ENCODE measurements at places on chromosomes 1 and 21.
A peak's percentile ranks its signal among the peaks of the same experiment; 100 is the strongest.

DNA sequence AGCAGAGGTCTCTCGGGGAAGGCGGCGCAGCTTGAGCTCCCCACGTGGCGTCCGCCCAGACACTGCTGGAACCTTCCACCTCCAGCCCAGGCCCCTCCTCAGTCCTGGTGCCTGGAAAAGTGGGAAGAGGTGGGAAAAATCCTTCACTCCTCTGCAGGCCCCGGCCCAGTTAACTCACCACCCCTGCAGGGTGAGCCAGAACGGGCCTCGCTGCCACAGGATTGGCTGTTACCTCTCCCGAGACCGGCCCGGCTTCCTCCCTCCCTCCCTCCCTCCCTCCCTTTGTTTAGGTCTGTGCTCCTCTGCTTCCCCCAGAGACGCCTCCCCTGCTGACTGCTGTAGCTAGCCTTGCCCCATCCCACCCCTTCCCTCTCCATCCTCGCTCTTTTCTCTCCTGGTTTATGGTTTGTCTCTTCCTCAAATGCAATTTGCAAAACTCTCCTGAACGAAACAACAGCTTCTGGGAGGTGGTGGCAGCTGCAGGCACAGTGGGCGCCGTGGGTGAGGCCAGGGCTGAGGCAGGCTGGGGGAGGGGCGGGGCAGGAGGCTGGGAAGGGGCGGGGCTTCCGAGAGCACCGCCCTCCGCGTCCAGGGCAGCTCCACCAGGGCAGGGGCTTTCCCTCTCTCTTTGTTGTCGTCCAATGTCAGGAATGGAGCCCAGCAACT is 6.5 kb downstream of the CAPN9 start:
- no peak for DNase-seq

- DNase-seq: no peak
Observed at GRCh38 chr1:200737647-200738291, 924 bp upstream of the CAMSAP2 start.

DNA sequence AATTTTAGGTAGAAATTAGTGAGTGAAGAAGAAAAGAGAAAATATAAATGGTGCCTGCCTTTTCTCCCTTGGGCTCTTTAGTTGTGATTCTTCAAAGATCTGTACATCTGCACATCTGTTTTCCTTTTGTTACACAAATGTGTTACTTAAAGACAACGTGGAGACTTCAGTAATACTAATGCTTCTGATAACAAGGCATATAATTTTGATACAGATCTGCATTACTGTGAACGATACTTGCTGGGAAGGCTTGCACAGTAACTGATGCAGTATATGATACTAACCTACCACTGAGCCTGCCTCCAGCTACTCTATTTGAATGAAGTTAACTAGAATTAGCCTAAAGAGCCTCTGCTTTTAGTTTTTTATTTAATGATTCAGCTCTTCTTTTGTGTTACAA is 244.6 kb downstream of the COL11A1 start:
- DNase-seq: no peak

DNA sequence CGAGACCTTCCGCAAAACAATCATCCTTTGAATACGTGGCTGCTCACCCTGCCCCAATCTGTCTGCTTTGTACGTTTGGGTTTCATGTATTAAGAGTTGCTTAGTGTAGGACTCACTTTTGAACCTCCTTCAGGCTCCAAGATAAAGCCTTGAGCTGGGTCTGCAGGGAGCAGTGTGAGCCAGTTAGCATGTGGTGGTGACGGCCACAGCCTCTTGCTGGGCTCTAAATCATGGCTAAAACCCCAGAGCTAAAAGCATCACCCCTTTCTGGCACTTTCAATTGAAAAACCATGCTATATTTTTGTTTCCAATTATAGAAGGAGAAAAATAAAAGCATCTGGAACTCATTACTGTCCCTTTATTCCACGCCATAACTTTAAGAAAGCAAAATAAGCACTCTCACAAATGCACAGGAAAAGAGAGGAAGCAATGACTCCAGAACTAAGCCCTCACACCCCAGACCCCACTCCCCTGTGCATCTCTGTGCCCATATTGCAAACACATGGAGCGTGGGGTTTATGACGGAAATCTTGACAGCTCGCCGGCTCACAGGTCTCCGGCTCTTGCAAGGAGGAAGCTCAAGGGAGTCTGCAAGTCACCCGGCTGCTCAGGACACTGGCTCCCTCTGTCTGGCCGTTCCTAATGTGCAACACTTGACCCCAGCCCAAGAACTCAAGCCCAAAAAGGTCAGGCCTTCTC is 135.5 kb downstream of the MIS18A start:
- DNase-seq: no peak

DNA sequence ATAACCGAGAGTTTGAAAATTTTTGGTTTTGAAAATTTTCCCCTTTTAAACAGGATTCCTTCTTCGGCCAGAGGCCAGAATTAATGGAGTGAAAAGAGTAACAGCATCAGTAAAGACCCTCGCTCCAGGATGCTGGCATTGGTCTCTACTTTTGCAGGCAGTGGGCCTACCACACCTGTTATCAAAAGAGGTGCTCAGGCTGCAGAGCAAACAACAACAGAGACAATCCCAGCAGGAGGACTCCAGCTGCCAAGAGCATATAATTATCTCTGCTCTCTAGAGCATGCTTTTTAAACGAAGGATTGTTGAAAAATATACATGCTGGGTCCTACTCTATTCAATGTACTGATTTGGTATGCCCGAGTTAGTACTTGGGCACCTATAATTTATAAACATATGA is 1048.5 kb downstream of the PLA2G4A start:
- DNase-seq: no peak

GRCh38 chr1:93608187-93609109 is 73.2 kb downstream of the BCAR3 start:
- no peak for DNase-seq

GRCh38 chr21:16993416-16994038 is 519.3 kb upstream of the CXADR start:
- no peak for DNase-seq

- DNase-seq: no peak
Observed at GRCh38 chr1:174892016-174892415, 107.7 kb upstream of the CACYBP start.

DNA sequence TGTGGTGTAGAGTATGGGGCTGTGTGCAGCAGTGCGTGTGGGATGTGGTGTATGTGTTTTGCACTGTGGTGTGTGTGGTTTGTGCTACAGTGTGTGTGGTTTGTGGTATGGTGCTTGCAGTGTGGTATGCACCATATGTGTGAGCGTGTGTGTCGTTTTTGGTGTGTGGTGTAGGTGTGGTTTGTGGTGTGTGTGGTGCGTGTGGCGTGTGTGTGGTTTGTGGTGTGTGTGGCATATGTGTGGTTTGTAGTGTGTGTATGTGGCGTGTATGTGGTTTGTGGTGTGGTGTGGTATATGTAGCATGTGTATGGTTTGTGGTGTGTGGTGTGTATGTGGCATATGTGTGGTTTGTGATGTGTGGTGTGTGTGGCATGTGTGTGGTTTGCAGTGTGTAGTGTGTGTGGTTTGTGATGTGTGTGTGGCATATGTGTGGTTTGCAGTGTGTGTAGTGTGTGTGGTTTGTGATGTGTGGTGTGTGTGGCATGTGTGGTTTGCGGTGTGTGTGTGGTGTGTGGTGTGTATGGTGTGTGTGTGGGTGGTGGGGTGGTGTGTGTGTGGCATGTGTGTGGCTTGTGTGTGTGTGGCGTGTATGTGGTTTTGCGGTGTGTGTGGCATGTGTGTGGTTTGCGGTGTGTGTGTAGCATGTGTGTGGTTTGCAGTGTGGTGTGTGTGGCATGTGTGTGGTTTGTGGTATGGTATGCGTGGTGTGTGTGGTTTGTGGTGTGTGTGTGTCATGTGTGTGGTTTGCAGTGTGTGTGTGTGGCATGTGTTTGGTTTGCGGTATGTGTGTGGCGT is 53.5 kb upstream of the TRAPPC10 start:
- DNase-seq: no peak

DNA sequence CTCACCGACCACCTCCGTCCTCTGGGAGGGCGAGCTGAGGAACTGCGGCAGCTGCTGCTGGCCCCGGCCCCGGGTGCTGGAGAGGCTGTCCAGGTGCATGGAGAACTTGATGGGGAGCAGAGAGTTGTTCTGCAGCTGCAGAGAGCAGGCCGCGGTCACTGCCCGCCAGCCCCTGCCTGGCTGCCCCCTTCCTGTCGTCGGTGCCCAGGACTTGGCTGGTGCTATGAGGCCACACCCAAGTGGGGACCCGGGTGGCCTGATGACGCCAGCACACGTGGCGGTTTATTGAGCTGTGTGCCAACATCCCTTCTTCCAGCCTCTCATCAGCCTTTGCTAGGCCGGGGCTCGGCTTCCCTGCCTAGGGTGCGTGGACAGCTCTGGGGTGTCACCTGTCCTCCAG is 5.3 kb upstream of the TMEM52 start:
- DNase-seq: no peak

DNA sequence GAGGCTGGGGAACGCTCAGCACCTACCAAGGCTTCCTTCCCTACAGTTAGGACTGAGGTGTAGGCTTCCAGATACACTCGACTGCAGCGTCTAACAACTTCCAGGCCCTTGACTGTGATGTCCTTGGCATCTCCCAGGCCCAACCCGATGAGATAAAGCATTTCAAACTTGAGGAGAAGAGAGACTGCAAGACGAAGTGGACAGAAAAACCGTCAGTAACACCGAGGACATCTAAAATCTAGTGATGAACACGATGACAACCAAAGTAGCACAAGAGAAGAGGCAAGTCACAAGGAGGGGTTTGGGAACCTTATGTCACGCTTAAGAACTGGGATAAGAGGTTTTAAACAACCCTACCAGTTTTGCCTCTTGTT is 314 bp downstream of the DPH5 start:
- no peak for DNase-seq

GRCh38 chr1:226738995-226739695 is at the start of gene ITPKB:
Gene ITPKB, minus strand, starts transcription at chr1:226739282. Its CDS starts 1,824 bp downstream, at chr1:226737458.
- DNase-seq: peak; percentile 62

DNA sequence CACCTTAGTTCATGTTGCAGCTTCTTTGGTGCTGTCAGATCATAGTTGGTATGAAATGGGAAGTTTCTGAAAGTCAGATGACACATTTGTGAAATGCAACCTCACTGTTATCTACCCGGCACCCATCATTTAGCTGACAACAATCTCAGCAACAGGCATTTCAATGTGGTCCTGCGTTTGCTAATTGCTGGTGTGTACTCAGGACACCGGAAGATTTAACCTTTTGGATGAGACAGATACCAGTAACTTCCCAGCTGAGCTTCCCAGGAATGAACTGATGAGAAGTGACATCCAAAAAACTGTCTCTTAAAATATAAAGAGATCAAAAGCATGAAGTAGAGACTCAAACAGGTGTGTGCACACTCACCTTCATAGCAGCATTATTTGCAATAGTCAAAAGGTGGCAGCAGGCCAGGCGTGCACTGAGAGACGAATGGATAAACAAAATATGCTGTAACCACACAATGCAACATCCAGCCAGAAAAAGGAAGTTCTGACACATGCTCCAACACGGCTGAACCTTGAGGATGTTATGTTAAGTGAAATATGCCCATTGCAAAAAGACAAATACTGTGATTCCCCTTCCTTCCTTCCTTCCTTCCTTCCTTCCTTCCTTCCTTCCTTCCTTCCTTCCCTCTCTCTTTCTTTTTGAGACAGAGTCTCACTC is 7.9 kb upstream of the CLDN14 start:
- no peak for DNase-seq

DNA sequence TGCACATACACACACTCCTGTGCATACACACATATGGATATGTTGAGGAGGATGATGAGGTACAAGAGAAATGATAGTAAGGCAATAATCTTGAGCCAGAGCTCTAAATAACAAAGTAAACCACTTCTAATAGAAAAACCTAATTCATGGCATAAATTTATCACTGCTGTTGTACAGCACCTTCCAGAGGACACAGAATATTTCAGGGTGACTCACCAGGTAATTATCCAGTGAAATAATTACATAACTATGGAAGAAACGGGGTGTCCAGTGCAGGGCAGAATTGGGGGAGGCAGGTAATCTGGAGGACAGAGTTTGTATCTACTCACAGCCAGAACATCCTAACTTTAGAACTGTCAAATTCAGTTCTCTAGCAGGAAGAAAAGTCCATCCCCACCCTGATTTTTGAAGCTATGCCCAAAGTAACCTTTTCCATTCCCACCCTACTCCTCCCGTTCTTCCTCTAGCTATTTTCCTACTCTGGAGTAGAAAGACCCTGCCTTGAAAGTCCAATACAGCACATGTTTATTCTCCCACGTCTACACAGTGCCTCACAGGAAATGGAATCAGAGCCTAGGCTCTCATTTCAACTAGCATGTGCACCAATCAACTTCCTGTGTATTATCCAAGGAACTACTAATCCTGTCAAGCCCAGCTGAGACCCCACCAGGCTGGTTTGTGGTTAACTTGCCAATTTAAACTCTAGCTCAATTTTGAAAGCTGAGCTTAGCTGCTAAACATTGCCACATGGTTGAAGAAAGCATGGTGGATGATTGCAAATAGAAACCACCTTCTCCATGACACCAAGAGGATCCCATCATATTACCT is 96.6 kb downstream of the PTPN14 start:
- no peak for DNase-seq

DNA sequence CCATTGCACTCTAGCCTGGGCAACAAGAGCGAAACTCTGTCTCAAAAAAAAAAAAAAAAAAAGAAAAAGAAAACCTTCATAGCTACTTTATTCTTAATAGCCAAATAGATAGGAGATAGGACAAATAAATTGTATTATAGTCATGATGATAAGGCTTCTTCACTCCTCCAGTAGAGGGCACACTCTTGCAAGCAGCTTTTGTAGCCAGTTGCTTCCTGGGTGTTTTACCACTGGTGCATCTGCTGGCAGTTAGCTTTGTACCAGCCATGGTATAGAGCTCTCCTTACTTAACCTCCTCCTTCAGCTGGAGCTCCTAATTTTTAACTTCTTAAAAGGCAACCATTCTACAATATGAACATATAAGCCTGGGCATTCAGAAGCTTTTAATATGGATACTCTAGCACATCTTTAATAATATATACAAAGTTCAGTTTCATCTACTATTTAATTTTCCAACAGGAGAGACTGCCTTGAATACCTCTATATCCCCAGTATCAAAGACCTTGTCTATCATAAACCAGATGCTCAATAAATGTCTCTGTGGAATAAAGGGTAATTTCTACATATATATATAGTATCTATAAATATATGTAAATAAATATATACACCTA is 35.8 kb downstream of the EVI5 start:
- DNase-seq: no peak

DNA sequence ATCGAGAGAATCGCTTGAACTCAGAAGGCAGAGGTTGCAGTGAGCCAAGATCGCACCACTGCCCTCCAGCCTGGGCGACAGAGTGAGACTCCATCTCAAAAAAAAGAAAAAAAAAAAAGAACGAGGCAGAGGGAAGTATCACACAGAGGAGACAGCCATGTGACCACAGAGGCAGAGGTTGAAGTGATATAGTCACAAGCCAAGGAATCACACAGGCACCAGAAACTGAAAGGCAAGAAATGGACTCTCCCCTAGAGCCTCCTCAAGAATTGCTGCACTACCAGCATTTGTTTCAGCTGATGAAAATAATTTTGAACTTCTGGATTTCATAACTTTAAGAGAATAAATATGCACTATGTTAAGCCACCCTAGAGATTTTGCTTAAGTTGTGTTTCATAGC is 459.6 kb downstream of the PTPRC start:
- no peak for DNase-seq

GRCh38 chr21:31546443-31547170 is 112.9 kb upstream of the SOD1 start:
- no peak for DNase-seq
